ENCODE measurements at places on chromosomes 13 and 19.

GRCh38 chr13:33764716-33765115, 53.2 kb upstream of the RFC3 start:
- DNase-seq: no peak

- no peak for DNase-seq
Observed at GRCh38 chr13:34620862-34621261, 321.2 kb upstream of the NBEA start.

DNA sequence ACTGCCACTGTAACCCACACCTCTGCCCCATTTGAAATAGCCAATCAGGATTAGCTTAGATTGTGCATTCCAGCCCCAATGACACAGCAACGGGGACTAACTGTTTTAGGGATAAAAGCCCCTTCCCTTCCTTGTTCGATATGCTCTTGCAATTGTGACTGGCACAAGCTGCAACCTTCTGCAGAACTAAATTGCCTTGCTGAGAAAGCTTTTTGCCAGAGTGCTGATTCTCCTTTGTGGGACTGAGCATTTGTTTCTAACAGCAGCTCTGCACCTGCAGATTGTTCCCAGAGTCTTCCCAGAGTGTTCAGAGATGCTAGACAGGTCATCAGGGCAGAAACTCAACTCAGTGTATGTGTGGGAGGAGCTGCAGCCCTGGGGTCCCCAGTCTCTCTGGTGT, 115.8 kb downstream of the ZNF675 start:
- DNase-seq: no peak

- DNase-seq: no peak
Observed at GRCh38 chr19:31572976-31573298, 223.7 kb upstream of the TSHZ3 start.

- DNase-seq: no peak
Observed at GRCh38 chr19:2665103-2665502, 37.4 kb downstream of the GNG7 start.

- DNase-seq: no peak
Observed at GRCh38 chr13:21798181-21798580, 127.3 kb downstream of the FGF9 start.

GRCh38 chr19:10093295-10094186, 7.4 kb downstream of the SHFL start:
- DNase-seq: no peak

- DNase-seq: no peak
Observed at GRCh38 chr19:28737021-28737895, 475.7 kb downstream of the UQCRFS1 start.

DNA sequence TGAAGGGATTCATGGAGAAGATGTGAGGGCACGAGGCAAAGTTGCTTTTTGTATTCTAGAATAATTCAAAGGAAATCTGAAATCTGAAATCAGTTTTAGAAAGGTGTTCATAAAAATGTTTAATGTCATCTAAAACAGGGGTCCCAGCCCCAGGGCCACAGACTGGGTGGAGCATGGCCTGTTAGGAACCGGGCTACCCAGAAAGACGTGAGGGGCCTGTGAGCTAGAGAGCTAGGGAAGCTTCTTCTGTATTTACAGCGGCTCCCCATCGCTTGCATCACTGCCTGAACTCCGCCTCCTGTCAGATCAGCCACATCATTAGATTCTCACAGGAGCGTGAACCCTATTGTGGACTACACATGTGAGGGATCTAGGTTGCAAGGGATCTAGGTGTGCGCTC, 151.2 kb downstream of the USP12 start:
- no peak for DNase-seq

GRCh38 chr13:100464006-100464405, 124.6 kb downstream of the GGACT start:
- no peak for DNase-seq
